ENCODE measurements at places on chromosomes 12 and 14.

- no peak for DNase-seq
Observed at GRCh38 chr12:88172844-88173407, 30.8 kb downstream of the TMTC3 start.

- no peak for DNase-seq
Observed at GRCh38 chr14:98890556-98891340, 381.2 kb downstream of the BCL11B start.

- DNase-seq = no peak
Observed at GRCh38 chr12:7210642-7211151, 21.2 kb downstream of the PEX5 start.

GRCh38 chr14:71408362-71409030 lies 501.2 kb downstream of the PCNX1 start:
- DNase-seq = no peak

DNA sequence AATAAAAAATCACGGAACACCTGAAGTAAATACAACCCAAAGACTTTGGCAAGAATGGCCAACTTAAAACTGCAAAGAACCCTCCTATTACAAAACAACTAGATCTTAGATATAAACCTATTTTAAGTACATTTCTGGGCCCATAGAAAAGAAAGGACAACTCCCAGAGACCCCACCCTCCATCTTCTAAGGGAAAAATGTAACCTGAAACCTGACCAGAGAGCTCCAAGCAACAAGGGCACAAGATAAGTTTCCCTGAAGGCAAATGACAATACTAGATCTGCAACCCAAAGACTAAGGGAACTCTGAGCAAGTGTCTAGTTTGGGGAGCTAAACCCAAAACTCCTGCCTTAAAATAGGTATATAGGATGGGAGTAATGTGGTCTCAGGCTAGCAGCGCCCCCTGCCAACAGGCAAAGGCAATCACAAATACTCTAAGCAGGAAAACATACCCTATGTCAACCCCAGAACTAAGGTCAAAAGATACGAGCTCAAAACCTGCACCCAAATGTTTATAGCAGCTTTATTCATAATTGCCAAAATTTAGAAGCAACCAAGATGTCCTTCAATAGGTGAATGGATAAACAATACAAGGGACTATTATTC lies 218.9 kb downstream of the ITPR2 start:
- DNase-seq = peak; percentile 37

- no peak for DNase-seq
Observed at GRCh38 chr12:92063641-92064040, 82.0 kb downstream of the BTG1 start.
